ENCODE measurements at places on chromosomes 4 and X.

- no peak for DNase-seq
Observed at GRCh38 chr4:10417740-10418139, 39.5 kb downstream of the ZNF518B start.

- DNase-seq, result no peak
Observed at GRCh38 chrX:20718592-20719380, 452.1 kb upstream of the RPS6KA3 start.

DNA sequence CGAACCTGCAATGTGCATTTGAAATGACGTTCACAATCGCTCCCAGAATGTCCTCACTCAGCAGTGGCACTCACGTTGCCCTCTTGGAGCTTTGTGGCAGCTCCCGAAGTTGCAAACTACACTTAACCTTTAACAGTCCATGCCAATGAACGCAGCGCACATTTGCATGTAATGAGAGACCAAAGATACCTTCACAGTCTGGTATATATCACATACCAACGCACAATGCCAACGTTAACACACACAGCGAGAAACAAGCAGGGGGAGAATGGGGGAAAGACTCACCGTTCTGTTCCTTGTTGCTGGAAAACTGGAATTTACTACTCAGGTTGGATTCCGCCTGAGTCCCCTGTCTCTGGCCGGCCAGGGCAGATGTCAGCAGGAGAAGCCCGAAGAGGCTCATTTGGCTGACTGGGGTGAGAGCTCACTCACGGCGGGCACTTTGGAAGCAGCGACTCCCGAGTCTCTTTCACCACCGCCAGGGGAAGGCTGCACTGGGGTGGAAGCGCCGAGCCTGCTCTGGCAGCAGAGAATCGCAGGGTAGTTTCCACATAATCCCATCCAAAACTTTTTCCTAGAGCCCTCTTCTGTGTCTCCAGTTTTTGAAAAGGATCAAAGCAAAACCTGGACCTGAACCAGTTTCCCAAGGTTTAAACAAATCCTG is 966 bp downstream of the PDGFC start:
- peak; percentile 87 for DNase-seq

- DNase-seq, result no peak
Observed at GRCh38 chr4:114615435-114615834, 16.8 kb downstream of the UGT8 start.

DNA sequence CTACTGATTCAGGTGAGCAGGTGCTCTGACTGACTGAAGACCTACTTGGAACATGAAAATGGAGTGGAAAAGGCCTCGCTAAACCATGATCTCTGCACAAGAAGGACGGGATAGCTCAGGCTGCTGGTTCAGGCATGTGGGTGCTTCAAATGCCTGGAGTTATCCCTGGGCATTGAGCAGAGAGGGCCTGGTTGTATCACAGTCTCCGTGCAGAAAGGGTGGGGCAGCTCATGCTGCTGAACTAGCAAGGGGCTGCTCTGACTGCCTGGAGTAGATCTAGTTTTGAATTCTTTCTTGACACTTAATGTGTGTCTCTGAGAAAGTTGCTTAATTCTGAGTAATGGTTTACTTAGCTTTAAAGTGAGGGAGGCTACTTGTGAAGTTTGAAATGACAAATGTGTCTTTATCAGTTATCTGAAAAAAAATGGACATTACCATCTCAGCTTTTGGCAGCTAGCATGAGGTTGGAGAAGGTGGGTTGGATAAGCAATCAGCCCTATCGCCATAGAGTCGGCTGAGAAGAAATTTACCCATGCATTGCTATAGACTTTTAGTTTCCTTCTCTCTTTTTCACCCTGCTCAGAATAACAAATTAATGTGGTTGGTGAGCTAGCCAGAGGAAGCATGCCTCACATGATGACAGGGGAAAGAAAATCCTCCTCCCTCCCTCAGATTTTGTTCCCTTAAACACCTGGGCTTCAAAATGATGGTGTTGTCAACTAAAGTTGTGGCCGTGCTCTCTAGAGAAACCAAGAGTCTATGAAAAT is 832.4 kb downstream of the STIM2 start:
- DNase-seq, result no peak

DNA sequence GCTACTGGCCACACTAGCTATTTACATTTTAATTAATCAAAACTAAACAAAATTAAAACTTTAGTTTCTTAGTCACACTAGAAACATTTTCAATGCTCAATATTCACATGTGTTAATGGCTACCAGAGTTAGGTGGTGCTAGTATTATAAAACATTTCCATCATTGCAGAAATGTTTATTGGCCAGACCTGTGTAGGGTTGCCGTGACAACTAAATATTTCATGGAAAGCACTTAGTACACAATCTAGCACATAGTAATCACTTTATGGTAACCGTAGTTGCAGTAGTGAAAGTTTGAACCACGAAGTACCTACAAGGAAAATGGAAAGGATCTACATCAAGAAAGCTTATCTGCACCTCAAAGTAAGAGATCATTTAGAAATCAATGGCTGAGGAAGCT is 95.9 kb downstream of the HS6ST2 start:
- no peak for DNase-seq

DNA sequence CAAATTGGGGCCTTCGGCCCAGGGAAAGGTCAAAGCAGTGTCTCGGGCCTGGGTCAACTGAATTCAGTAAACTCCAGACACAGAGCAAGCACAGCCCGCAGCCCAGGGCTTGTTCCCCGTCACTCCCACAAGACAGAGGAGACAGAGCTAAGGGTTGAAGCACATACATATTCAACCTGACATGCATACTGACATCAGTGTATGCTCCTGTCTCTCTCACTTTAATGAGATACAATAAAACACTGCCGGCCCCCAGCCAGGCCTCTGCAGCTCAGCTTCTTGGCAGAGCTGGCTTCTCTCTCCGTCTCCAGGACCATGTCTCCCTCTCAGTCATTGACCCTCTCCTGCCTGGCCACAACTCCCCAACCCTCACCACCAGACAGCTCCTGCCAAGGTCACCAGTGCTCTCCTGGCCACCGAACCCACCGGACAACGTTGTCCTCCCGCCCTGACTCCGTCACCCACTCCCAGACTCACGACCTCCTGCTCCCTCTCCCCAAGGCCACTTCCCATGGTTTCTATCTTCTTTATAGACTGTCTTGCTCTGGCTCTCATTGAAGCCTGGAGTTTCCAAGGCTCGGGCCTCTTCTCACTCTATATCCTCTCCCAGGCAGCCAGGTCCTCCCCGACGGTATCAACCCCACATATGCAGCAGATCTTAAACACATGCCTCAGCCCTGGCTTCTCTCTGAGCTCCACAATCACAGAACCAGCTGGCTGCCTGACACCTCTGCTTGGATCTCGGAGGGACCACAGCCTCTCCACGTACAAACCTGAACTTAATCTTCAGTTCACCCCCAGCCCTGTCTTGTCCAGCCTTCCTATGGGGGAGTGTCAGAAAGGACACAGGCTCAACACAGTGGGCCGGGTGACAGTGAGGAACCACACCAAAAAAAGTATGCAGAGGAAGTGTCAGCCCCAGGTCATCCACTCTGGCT is 67.7 kb upstream of the C4orf50 start:
- peak; percentile 34 for DNase-seq

DNA sequence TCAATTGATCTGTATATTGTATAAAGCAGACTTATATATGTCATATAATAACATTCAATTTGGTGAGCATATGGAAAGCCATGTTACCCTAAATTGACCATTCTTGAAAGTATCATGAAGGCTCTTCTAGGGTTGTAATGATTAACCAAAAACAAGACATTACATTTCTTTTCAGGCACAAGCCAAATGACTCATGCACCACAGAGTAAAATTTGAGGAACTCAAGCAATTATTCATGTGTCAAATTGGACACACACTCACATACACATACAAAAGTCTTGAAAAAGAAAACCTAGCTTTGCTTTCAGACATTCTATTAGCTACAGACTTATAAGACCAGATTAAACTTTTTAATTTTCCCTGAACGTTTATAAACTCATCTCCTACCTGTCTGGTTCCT is 146.5 kb upstream of the PCDH18 start:
- no peak for DNase-seq

GRCh38 chrX:49287665-49288064 is 15.8 kb upstream of the GAGE10 start:
- DNase-seq, result no peak

- DNase-seq, result no peak
Observed at GRCh38 chr4:141246683-141247429, 26.2 kb downstream of the ZNF330 start.

- no peak for DNase-seq
Observed at GRCh38 chrX:23374291-23374690, 39.6 kb downstream of the PTCHD1 start.

DNA sequence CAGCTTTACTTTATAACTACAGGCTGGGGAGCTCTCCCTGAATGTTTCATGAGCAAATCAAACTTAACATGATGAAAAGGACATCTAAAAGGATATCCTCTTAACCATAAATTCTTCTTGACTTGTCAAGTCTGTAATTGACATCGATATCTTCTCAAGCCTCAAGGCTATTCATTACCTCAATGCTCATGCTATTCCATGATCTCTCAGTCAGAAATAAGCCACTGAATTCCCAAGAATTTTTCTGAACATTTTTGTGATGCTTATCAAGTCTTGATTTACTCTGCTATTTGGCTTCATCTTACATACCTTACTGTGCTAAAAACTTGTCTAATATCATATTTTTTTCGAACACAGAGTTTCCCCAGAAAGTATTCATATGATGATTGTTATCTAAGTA is 433.4 kb downstream of the PDGFC start:
- DNase-seq, result no peak

DNA sequence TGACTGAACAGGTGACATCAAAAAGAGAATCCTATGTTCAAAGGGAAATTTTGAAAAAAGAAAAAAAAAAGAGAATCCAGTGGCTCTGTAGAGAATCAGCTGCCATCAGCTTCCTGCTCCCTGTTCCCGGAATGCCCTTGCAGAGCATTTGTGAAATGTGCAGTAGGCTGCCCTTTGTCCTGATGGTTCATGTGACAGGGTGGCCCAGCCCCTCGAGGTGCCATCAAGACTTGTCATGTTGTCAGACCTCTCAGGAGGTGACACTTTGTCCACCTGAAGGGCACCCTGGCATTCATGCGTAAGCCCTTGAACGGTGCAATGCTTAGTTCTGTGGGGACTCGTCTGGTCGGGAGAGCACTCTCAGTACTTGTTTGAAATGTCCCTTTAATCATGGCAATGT is 71.4 kb downstream of the CLDN34 start:
- no peak for DNase-seq

GRCh38 chrX:69285401-69285877 is 120.2 kb upstream of the PJA1 start:
- DNase-seq, result peak; percentile 53

- no peak for DNase-seq
Observed at GRCh38 chr4:152998861-152999260, 62.7 kb downstream of the FHDC1 start.

DNA sequence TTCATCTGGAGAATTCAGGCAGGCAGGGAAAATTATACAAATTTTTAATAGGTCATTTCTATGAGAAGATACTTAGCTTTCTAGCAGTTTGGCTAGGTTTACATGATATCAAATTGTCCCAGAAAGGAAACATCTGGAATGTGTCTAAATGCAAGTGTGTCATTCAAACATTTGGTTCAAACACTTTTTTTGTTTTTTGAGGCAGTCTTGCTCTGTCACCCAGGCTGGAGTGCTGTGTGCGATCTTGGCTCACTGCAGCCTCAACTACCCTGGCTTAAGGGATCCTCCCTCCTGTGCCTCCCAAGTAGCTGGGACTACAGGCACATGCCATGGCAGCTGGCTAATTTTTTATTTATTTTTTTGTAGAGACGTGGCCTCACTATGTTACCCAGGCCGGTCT is 31.6 kb downstream of the SPARCL1 start:
- no peak for DNase-seq

DNA sequence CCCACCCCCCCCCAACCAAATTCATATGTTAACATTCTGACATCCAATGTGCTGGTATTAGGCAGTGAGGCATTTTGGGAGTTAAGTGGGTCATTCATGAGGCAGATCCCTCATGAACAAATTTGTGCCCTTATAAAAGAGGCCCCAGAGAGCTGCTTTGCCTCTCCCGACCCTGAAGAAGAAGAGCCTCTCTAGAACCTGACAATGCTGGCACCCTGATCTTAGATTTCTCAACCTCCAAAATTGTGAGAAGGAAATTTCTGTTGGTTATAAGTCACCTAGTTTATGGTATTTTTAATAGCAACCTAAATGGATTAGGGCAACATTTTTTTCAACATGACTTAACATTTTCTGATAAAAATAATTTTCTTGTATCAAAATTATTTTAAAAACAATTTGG is 296.3 kb downstream of the CFAP299 start:
- DNase-seq, result no peak

- DNase-seq, result no peak
Observed at GRCh38 chrX:65702956-65703355, 35.5 kb downstream of the MSN start.

- peak; percentile 35 for DNase-seq
Observed at GRCh38 chr4:1460967-1461868, 55.0 kb upstream of the NKX1-1 start.

DNA sequence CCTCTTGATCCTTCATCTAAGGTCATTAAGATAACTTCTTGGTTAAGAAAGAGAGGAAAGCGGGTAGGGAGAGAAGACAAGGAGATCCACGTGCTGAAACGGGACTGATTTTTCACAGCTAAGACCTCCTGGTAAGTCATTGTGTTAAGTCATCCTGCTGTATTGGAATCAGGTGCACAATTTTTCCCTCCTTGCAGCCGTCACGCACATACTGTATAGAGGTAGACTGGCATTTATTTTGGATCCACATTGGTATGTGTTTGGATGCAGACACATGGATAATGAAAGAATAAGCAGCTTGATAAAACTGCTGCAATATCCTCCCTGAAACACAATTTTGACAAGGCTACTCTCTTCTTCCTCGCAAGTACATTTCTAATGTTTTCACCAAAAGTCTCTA is 60.1 kb upstream of the NAP1L5 start:
- DNase-seq, result no peak

GRCh38 chrX:19625612-19626011 is 110.3 kb upstream of the MAP3K15 start:
- no peak for DNase-seq

- DNase-seq, result peak; percentile 59
Observed at GRCh38 chrX:39866229-39866628, 231.5 kb downstream of the BCOR start.
